Activated T-helper 17 cell treated with anti-CD3 and anti-CD28 coated beads, Interleukin-2, amount 50 U/mL, for 72 hours (primary cell): ENCODE measurements at places on chromosomes 16 and 17.
A peak's percentile ranks its signal among the peaks of the same experiment; 100 is the strongest.

- ATAC-seq: no peak
Measured at GRCh38 chr17:3665834-3666233, 2.5 kb downstream of the TAX1BP3 start.

DNA sequence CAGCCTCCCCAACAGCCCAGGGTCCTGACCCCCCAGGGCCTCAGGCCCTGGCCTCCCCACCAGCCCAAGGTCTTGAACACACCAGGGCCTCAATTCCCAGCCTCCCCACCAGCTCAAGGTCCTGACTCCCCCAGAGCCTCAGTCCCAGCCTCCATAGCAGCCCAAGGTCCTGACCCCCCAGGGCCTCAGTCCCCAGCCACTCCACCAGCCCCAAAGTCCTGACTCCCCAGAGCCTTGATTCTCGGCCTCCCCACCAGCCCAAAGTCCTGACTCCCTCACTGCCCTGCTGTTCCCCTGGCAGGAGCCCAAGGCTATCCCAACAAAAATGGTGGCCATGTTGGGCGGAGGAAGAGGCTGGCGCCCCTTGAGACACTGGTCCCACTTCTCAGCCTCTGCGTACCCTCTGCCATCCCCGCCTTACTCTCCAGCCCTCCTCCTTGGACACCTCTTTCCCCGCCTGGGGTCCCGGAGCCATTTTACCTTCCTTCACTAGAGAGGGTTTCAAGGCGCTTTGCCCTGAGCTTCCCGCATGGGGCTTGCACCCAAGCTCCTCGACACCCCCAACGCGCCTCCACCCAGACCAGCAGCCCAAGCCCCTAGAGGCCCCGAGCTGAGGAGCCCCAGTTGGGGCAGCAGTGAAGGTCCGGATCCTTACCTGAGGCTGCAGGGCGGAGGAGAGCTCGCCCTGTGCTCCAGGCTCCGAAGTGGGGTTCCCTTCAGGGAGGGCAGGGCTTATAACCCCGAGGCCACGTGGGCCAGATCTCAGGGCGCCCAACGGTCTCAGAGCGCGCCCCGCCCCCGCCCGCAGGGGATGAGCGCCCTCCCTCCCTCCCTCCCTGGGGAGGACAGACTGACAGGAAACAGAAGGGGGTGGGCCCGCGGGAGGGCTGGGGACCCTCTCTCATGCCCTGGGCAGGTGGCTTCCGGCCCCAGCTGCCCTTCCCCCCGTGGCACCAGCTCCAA is 3.5 kb upstream of the TSPOAP1 start:
- ATAC-seq: peak; percentile 13

DNA sequence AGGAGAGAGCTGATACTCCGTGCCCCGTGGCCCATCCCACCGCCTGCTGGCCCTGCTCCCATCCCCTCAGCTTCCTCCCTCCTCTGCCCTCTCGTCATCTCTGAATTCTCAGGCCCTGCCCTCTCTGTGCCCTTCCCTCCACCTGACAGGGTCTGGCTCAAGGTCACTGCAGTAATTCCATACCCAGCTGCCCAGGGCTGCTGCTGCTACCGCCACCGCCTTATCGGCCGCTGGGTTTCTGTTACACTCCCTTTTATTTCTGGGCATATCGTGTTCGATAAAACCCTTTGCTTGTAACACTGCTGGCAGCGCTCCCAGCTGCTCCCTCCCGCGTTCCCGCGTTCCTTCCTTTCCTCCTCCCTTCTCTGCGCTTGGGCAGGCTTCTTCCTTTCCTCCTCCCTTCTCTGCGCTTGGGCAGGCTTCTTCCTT is 1.2 kb downstream of the EPN3 start:
- no peak for ATAC-seq

GRCh38 chr17:79219208-79219935 is 144.7 kb downstream of the ENGASE start:
- no peak for ATAC-seq

DNA sequence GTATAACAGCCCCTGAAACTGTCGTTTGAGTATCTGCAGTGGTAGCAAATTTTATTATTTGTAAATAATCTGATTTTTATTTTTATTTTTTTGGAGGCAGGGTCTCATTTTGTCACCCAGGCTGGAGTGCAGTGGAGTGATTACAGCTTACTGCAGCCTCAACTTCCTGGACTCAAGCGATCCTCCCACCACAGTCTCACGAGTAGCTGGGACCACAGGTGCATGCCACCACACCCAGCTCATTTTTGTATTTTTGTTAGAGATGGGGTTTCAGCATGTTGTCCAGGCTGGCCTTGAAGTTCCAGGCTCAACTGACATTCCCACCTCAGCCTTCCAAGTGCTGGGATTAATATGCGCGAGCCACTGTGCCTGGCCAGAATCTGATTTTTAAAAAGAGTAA is 2.8 kb downstream of the NDEL1 start:
- ATAC-seq: no peak
